ENCODE measurements at places on chromosomes 2 and 18.

DNA sequence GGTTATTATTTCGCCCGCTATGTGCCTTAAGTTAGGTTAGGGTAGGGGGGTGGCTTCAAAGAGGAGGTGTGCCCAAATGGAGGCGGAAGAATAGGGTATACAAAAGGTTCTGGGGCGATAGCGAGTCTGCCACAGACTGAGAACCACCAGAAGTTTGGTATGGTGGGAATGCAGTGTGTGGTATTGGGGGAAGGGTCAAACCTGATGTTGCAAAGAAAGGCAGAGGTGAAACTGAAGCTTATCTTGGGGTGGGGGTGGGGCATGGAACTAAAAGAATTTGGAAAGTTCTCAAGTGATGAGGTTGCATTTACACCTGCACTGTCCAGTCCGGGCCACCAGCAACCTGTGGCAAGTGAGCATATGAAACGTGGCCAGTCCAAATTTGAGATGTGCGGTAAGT is 11.8 kb upstream of the CCBE1 start:
- DNase-seq = no peak

DNA sequence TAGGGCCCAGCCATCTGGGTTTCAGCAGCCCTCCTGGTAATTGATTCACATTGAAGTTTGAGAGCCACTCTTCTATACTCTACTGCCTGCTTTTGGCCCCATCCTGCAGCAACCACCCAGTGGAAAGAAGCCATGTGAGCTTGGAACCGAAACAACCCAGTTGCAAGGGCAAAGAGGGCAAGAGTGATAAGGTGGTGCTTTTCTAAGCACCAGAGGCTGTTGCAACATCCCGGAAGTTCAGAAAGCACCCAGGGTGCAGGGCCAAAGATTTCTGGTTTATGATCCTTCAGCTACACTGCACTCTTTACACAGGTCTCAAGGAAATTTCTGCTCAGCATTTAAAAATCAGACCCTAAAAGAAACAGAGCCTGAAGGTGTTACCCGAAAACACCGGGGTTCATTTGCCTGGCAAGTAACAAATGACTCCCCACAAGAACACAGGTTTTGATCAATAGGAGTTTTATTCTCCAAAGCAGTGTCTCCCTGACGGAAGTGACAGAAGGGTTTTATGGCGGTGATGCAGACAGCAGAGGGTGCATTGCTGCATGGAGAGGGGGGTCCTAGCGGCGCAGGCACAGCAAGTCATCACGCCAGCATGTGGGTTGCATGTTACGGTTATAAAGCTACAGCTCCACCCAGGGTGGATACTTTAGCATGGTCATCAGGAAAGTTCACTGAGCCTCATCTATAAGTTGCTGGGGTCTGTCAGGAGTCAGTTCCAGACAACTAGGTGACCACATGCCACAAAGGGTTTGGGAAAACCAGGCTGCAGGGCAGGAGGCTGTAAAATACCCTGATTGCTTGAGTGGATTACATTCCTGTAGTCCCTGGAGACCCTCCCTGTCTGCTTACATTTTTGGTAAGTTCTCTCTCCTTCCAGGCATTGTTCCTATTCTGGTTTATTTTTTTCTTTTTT is 28.8 kb upstream of the TMEM37 start:
- DNase-seq = no peak

DNA sequence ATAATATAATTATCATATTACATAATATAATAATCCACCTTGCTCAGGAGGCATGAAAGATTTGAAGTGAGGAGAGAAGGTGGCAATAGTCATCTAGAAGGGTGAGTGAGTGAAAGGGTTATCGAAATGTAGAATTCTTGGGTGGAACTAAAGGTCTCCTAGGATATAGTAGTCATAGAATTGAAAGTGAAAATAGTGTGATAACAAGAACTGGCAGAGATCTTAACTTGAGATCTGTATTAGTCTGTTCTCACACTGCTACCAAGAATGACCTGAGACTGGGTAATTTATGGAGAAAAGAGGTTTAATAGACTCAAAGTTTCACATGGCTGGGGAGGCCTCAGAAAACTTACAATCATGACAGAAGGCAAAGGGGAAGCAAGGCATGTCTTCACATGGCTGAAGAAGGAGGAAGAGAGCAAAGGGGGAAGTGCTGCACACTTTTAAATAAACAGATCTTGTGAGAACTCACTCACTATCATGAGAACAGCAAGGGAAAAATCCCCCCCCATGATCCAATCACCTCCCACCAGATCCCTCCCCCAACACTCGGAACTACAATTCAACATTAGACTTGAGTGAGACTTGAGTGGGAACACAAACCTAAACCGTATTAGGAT is 351.5 kb downstream of the NR4A2 start:
- no peak for DNase-seq

DNA sequence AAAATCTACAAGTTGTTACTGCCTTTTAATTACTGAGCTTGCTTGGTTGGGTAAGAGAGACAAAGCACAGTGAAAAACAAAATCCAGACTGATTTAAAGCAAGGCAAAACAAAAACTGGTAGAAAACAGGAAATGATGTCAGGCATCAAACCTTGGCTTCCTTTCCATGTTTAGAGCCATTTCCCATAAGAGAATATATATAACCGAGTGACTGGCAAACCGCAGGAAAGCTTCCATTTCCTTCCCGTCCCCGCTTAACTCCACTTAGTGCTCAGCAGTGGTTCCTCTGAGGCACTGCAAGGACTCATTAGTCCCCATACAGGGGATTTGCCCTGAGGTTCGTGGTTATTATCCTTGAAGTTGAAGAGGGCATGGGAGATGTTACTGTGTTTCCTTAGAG is 446.3 kb downstream of the LPIN1 start:
- no peak for DNase-seq

- DNase-seq = no peak
These were observed 87.0 kb upstream of the PROKR1 start for GRCh38 chr2:68556381-68556780.

- no peak for DNase-seq
These were observed 64.9 kb downstream of the NCKAP5 start for GRCh38 chr2:133503323-133503722.

DNA sequence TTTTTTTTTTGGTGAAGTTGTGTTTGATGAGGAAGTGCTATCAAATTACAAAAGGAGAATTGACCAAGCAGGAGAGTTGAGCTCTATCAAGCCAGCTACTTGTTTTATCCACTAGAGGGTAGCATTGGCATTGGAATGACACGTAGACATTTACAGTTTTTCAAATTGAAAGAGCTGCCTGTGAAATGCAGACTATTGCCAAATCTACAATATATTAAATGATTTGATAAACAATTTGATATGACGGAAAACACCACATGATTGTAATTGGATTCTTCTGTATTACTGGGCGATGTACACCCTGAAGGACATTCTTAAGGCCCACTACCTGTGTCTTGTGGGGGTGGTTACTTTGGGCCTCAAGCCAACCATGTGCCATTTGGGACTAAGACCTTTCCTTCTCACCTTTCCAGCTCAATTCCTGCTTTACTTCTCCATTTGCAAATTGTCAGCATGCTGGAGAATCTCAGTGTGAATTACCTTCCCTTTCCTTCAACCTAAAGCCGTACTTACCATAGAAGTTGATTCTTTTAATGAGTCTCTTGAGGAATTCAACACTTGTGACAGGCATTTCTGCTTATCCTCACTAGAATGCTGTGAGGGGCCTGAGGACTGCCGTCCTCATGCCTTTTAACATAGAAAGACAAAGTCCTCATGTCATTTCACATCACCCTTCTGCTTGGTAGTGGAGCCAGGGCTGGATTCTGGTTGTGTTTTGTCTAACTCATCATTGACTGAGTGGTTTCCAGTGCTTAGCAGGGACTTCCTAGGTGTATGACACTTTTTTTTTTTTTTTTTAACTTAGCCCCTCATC is 134.8 kb upstream of the THUMPD2 start:
- peak; percentile 51 for DNase-seq

DNA sequence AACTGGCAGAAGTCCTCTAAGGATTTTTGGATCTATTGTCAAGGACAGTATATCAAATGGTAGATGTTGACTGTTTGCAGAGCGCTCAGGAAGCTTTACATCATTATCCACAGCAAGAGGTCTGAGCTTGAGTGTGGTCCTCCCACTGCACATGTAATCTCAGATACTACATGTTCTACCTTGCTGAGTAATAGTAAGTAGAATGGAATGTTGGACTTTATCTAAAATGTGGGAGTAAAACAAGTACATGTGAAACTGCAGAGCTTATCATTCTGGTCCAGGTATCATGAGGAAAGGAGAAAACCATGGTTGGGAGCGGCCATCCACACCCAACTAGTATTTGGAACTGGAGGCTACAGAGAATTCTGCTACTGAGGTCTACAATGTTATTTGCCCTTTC is 19.3 kb upstream of the CD28 start:
- no peak for DNase-seq

GRCh38 chr2:52289741-52290140 is 1257.8 kb upstream of the NRXN1 start:
- no peak for DNase-seq

DNA sequence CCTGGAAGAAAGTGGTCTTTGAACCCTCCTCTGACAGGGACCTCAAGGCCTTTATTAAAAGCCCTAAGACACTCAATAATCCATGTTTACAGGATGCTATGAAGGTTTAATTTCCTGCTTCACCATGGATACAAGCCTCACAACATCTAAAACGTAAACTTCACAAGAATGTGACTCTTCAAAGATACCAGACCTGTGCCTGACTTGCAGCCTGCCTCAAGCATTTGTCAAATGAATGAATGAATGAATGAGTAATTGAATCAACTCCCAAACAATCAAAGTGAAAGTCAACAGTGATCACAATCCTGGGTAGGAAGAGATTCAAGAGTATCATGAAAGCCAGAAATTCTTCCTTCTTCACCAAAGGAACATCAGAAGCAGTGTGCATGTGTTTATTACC is 30.4 kb downstream of the KLF7 start:
- no peak for DNase-seq

- no peak for DNase-seq
These were observed 263.8 kb downstream of the EIPR1 start for GRCh38 chr2:3113769-3114168.

Measured in foreskin melanocyte (primary cell).